Stimulated activated CD4-positive, alpha-beta T cell treated with anti-CD3 and anti-CD28 coated beads, Interleukin-4, amount 100 ng/mL, for 48 hours (primary cell): ENCODE measurements at places on chromosomes 1 and 21.

- peak; percentile 37 for DNase-seq
These were observed 24.4 kb downstream of the ZBTB17 start for GRCh38 chr1:15951341-15952153.

DNA sequence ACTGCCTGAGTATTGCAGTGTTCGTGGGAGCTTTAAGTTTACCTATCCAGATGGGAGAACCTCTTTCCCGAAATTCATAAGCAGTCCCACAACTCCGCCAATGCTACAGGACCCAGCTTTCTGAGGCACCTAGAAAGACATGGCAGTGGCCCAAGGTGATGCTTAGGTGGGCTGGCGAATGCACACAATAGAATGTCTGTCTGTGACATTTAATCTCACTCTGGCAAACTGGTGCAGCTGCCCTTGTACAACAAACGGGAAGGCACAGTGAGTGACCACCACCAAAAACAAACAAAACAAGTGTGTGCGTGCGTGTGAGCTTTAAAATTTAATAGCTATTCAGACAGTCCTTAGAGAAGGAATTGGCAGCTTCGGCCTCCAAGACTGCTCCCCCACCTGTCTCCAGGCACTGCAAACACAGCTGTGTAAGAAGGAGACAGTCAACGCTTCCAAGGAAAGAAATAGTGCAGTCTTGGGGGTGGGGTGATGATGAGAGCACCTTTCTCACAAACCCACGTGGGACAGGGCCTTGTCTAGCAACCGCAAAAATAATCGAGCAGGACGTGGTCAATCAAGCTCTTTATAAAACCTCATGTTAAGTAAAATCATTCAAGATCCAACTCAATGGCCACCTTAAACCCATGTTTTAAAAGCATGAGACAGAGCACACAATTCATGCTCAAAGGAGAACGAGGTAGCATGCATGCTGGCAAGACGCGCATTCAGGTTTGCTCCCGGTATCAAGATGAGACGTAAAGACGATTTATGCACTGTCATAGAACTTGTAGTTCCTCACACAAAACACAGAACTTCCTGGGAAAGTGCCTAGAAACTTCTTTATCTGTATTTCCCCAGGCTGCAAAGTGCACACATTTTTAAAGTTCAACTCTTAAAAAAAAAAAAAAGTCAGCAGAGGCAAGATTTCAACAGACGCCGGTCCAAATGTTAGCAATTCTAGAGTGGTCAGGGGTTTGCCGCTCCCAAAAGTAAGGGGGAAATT lies 84.1 kb downstream of the TM2D1 start:
- DNase-seq = no peak

DNA sequence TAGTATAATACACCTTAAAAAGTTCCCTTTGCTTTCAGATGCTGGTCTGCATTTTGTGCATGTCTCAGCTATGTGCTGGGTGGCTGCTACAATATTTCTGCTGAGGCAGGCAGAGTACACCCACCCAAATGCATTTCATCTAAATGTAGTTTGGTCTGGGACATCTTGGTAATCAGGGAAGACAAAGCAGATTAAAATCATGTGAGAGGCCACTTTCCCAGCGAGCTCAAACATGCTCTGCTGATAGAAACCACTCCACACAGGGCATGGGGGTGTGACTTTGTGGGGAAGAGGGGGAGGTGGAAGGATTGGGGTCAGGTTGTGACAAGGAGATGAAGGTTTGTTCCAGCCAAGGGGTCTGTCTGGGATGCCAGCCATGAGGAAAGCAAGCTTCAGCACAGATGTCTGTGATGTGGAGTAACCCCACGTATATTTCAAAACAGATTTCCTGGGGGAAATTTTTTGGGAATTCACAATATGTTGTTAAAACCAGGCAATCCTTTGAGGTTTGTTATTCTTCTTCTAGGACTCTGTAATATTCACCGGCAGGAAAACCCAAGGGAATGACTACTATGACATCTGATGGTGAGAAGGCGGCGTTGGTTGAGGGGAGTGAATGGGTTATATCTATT lies 255.1 kb upstream of the FGGY start:
- no peak for DNase-seq

- DNase-seq = no peak
These were observed at the start of gene COL9A2 for GRCh38 chr1:40316595-40317393. COL9A2 (minus strand) TSS chr1:40317286; CDS start chr1:40317197, 89 bp downstream.

- DNase-seq = no peak
These were observed 166.9 kb downstream of the MAGI3 start for GRCh38 chr1:113557187-113557586.

GRCh38 chr1:169563019-169563615 lies 23.2 kb downstream of the F5 start:
- DNase-seq = no peak

- DNase-seq = no peak
These were observed 47.6 kb downstream of the ARHGEF16 start for GRCh38 chr1:3501856-3502640.

DNA sequence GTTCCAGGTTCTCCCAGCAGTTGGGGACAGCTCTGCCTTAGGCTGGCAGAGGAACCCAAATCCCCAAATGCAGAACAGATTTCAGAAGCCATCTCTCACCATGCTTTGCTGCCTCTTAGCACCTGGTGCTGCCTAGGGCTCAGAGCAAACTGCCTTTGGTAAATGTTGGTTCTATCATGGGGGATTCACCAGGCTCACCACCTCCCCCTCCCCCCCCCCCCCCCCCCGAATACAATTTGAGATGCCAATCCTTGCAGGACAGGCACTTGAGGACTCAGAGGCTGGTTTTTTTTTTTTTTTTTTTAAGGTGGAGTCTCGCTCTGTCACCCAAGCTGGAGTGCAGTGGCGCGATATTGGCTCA lies 447 bp upstream of the PAQR6 start:
- no peak for DNase-seq

GRCh38 chr1:223312705-223313414 lies 51.1 kb downstream of the SUSD4 start:
- DNase-seq = no peak

- DNase-seq = no peak
These were observed 14.7 kb downstream of the OBSCN start for GRCh38 chr1:228222548-228222947.

GRCh38 chr1:185474440-185475149 lies 157.6 kb upstream of the IVNS1ABP start:
- no peak for DNase-seq

- DNase-seq = no peak
These were observed 20.5 kb upstream of the LRRC39 start for GRCh38 chr1:100198596-100198995.

DNA sequence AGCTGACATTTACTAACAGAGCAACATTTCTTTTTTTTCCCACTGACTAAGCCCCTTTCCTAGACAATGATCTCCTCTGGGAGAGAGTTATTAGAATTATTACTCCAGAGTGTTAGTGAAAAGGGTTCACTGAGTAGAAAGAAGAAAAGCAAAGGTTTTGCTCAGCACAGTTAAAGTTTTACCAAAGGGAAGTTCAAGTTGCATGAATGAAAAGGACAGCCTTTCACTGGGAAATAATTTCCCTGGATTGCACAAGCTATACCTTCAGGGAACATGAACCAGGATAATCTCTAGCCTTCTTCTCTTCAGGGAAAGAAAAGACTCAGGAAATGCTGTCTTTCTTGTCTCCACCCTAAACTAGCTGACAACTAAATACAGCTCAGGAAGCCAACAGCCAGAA lies 71.4 kb upstream of the ESRRG start:
- no peak for DNase-seq

- no peak for DNase-seq
These were observed 870.7 kb downstream of the BRINP3 start for GRCh38 chr1:189606795-189607476.

DNA sequence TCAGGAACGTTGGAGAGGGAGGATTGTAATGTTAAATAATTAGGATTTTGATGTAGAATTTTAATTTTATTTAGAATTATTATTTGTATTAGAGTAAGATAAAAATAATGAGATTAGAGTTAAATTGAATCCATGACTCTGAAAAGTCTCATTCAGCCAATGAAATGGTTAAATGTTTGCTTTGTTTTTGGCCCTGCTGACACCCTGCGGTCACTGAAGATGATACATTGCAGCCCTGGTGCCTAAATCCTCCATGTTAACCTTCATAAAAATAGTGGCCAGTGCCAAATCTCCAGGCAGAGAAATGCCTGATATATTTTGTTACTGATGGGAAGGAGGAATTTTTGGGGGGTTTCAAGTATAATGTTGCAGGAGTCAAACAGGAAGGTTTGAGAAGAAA lies 27.3 kb upstream of the RLF start:
- DNase-seq = no peak

- DNase-seq = no peak
These were observed 100.3 kb downstream of the UCHL5 start for GRCh38 chr1:192958871-192959270.

DNA sequence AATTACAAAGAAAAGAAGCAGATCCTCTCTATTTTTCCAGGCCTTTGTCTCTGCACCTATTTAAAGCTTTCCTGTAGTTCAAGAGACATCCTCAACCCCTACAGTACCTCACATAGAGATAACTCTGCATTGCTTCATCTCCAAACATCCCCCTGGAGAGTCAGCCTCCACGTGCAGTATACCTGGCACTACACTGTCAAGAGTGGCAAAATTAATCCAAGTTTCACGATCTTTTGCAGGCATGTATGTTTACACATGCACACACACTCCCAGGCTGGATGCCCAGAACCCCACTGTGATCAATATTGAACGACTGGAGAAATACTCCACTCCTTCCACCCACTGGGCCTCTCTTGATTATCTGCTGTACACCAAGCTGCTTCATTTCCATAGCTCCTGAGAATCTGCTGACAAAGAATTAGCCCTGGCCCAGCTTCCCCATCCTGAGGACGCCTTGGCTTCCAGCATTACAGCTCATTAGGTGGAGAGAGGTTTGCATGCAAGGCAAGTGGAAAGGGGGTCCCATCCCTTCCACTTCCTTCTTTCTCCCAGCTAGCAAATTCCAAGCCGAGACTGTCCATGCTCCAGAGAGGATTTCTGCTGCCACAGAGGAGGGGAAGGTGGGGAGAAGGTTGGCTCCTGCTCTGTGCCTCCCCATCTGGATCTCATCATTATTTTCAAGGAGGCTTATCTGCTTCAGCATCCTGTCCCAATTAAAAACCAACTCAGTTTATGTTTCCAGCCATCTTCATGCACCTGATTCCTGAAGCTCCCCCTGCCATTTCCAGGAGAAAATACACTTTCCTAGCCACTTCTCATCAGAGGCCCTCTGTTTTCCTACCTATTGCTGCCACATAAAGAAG lies 66.5 kb upstream of the GOLT1A start:
- no peak for DNase-seq
